GM20000 (cell line): ENCODE measurements at places on chromosomes 1 and 21.

DNA sequence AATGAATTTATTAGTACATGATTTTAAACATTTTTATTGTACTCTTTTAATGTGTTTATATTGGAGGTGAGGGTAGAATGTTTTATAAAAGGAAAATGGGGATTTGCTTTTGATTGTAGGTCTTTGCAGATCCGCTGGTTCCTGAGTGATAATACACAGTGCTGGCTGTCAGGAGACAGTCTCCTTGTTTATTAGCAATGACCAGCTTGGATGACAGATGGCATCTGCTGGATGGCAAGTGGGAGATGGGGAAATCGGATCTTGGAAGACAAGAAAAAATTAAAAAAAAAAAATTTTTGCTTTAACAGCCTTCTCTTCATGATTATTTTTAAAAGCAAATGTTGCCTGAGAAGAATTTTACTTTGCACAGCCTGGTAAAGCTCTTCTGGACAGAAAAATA is 4.4 kb upstream of the PHTF1 start:
- DNase-seq = no peak

DNA sequence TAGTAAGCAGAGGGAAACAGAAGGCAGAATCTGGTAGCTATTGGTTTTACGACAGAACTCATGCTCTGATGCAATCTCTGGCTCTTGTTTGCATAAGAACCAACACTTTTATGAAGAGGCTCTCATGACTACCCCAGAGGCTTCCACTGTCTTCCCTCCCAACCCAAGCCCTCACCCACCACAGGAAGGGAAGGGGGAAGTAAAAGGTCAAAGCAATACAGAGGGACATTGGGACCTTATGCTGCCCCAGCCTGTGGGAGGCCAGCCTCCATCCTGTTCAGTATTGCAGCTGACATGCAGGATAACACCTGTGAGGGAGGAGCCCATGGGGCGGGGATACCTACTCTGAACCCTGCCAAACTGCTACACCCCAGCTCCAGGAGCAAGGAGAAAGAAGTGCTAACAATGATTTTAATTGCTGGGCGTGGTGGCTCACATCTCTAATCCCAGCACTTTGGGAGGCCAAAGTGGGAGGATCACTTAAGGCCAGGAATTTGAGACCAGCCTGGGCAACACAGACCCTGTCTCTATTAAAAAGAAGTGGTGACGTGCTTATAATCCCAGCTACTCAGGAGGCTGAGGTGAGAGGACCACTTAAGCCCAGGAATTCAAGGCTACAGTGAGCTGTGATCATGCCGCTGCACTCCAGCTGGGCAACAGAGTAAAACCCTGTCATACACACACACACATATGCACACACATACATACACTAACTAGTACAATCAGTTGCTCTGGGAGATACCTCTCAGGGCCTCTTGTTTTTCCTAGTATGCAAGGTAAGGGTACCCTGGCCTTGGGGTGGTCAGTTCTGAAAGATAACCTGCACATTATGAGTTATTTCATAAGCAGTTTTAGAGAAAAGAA is 9.5 kb downstream of the MR1 start:
- DNase-seq = peak; percentile 37

- DNase-seq = no peak
Observed at GRCh38 chr1:225595974-225596551, 56.9 kb downstream of the ENAH start.

GRCh38 chr1:151535326-151536271 is 4.5 kb upstream of the TUFT1 start:
- no peak for DNase-seq

GRCh38 chr1:153567621-153568366 is 2.1 kb upstream of the S100A2 start:
- DNase-seq = no peak

- DNase-seq = no peak
Observed at GRCh38 chr1:114700036-114700600, 4.8 kb upstream of the AMPD1 start.

- DNase-seq = no peak
Observed at GRCh38 chr21:33775100-33775828, 133.0 kb downstream of the ITSN1 start.

GRCh38 chr1:117537291-117537920 is 68.4 kb upstream of the TENT5C start:
- no peak for DNase-seq

GRCh38 chr1:30818568-30819243 is 61.1 kb upstream of the LAPTM5 start:
- no peak for DNase-seq
